ENCODE measurements at places on chromosomes 11 and 22. TPM values are rescaled to one million over a fixed set of nuclear protein-coding genes. Genes with fewer than 3 reads are reported as not detected.

The ANO1 gene
- polyA plus RNA-seq, result 5.5 TPM

GRCh38 chr11:126307706-126308105 lies 3.8 kb downstream of the DCPS start:
- DNase-seq, result no peak

DNA sequence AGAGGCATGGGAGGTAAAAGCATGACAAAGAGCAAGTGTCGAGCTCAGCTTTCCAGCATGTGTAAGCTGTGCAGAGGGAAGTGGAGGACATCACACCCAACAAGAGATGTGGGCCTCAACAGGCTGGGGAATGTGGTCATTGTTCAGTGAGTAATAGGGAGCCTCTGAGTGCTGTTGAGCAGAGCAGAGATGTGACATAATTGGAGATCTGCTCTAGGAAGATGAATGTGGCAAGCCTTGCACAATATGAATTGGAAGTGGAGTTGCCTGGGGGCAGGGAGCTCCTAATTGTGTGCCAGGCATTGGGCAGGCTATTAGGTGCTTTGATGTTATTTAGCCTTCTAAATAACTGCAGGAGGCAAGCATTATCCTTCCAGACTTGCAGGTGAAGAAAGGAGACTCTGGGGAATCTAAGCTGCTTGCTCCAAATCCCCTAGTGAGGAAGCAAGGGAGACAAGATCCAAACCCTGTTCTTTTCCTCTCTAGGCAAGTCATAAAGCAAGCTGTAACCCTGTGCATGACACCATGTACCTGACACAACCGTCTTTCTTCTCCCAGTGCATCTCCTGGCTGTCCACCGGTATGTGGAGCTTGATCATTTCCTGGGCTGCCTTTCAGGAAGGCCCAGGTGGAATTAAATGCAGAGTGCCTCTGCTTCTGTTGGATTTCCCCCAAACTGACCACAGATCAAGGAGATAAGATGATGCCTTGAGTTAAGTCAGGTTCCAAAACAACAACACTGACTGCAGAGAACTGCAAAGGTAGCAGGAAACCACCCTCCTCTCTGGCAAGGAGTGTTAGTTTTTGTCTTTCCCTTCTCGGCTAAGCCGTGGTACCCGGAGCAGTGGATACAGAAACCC lies 221.4 kb downstream of the TENM4 start:
- no peak for DNase-seq

- no peak for DNase-seq
Observed at GRCh38 chr22:22682807-22683667, 38.6 kb downstream of the GGTLC2 start.

The APLP2 gene
- 135 TPM for polyA plus RNA-seq

GRCh38 chr11:12808519-12808918 lies 134.3 kb downstream of the TEAD1 start:
- DNase-seq, result no peak

DNA sequence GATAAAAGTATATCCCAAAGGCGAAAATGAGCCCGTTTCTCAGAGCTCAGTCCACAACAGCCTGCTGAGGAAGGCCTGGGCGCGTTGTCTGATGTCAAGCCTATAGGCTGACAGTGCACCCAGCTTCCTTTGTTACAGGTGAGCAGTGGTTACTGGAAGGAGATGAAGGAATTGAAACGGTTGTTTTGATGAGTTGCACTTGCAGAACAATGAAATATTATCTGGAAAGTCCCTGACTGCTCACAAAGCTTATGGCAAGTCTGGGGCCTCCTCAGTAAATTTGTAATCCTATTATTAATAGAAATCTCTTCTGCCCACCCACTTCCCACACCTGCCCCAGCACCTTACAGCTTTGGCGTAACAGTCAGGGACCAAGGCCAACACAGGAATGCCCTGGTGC lies 77.8 kb downstream of the C11orf91 start:
- DNase-seq, result no peak

DNA sequence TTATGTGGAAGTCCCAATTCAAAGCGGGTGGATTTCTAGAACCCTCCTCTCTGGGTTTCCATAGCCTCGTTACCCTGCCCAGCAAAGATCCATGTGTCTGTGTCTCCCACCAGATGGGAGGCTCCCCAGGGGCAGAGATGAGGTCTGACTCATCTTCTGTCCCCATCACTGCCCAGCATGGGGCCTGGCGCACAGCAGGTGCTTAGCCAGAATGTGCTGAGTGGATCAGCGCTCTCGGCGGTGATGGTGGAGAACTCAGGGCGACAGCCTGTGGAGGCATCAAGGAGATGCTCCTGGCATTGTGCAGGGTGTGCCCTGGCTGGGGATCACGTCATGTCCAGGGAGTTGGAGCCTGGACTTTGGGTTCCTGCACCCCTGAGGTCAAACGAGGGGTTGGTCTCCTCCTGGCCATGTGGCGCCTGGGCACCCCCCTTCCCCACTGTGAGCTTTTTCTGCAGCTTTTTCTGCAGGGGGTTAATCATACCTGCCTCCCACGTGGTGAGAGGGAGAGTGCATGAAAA lies 46.1 kb upstream of the RFPL3 start:
- no peak for DNase-seq

DNA sequence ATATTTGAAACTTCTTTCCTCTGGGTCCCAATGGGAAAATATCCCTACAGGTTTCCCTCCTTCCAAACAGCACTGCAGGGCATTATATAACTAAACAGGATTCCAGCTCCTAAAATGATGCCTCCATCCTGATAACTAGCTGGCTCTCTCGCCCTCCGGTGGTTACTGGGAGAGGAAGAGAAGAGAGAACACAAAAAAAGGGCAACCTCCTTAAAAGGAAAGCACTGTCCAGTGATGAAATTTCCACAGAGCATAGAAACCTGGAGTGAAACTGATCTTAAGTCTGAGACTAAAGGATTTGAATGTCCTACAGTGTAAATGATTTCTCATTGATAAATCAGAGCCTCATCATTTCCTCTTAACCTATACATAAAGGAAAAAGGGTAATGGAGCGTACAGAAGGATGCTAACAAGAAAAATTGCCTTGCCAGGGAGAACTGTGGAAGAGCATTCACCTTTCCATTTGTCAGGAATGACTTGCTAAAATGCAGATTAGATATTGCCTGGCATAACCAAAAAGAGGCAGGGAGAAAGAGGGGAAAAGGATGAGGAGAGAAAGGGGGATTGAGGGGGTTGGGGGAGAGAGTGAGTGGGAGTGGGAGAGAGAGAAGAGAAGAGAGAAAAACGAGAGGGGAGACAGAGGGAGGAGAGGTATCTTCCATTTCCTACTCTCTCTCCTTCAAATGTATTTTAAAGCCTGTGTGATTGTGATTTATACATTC lies 121.3 kb downstream of the APOL5 start:
- DNase-seq, result peak; percentile 46

The MYEOV gene
- polyA plus RNA-seq, result 0.65 TPM

DNA sequence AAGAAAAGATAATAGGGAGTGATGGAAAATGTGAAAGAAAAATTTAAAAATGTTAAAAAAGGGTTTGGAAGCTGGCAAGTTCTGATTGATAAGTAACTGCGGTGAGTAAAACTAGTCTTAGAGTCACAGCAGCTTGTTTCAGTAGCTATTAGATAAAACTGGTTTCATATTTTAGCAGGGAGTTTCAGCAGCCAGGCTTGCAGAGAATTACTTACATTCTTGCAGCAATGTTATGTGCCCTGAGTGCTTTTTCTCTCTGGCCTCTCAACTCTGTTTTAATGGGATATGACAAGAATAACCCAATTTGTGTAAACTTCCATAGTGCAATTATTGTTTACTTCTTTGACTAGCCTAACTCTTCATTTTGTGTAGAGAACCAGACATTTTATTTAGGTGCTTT lies 33.6 kb downstream of the PPME1 start:
- DNase-seq, result no peak

GRCh38 chr11:35343033-35343598 lies 76.2 kb downstream of the SLC1A2 start:
- no peak for DNase-seq

DNA sequence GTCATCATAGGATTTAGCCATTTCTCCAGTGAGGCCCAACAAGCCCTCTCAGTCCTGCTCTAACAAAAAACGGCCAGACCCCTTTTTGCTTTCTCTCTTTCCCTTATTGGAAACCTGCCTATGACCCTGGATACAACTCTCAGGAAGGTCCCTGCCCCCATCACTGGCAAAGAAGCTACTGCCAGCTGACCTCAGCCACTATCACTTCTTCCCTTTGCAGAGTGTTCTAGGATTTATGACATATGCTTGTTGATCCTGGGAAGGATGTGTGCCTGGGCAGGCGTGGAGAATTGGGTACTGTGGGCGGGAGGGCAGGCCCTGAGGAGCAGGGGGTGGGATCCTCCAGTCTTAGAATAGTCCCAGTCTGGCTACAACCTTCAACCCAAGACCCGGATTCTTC lies 7.5 kb downstream of the PGAP2 start:
- no peak for DNase-seq

The PGA5 gene
- polyA plus RNA-seq, result 1.1 TPM

DNA sequence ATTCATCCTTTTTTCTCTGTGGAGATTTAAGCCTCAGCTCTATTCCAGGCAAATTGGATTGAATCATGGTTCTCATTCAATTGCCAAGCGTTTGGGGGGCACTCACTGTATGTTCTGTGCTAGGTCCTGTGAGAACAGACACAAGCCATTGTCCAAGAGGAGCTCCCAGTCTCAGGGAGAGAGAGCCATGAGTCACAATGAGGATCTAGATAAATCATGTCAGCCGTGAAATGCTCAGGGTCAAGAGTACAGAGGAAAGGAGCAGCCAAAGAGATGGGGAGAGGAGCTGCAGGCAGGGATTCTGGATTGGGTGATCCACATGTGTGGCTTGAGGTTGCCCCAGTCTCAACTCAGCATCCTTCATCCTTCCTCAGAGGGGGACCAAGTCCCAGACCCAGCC lies 93.6 kb downstream of the FEZ1 start:
- DNase-seq, result no peak

- no peak for DNase-seq
Observed at GRCh38 chr11:127598476-127598875, 597.9 kb upstream of the KIRREL3 start.

DNA sequence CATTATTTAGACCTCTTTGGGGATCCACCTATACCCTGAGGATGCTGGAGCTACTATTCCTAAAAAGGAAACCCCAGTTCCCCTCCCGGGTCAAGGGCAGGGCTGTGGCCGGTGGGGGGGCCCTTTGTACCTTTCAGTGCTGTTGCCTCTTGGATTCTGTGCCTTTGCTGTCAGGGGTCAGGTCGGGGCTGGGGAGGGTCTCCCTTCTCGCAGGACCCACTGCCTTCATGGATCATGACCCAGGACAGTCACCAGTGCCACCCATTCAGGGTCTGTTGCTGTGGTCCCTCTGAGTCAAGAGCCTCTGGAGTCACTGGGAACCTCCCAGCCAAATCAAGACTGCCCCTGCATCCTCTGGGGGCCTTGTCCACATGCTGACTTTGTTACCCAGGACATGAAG lies 78.1 kb upstream of the CCND1 start:
- DNase-seq, result no peak

GRCh38 chr22:48849219-48849912 lies 978.3 kb downstream of the BRD1 start:
- no peak for DNase-seq

- no peak for DNase-seq
Observed at GRCh38 chr11:64765291-64765850, 5.6 kb upstream of the PYGM start.

DNA sequence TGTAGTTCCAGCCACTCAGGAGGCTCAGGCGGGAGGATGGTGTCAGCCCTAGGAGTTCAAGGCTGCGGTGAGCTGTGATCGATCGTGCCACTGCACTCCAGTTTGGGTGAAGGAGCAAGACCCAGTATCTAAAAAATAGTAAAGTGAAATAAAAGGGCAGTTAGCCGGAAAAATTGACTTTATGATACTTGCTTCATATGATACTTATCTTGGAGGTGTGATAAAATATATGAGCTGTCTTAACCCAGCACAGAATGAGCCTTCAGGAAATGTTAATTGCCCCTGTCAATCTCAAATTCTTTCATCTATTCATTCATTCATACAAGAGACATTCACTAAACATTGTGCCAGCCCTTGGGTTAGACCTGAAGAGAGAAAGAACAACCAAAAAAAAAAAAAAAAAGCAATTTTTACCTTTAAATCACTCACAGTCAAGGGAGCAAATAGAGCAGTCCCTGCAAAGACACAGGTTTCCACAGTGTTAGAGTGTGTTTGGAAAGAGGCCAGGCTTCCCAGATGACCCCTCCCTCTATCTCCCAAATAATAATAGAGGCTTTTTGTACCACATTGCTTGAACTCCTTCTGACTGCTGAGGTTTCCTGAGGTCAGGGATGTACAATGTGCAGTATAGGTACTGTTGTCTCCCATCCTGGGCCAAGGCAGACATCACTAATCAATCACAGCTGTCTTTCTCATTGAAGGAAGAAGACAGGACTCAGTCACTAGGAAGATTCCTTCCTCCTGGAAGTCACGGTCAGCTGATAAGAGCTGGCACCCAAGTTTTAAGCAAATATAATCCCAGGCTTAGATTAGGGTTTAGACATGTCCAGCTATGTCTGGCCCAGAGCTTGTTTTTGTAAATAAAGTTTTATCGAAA lies 454.6 kb downstream of the MIAT start:
- DNase-seq, result no peak

The SYCE3 gene
- polyA plus RNA-seq, result not detected

The OR51B2 gene
- polyA plus RNA-seq, result not detected

DNA sequence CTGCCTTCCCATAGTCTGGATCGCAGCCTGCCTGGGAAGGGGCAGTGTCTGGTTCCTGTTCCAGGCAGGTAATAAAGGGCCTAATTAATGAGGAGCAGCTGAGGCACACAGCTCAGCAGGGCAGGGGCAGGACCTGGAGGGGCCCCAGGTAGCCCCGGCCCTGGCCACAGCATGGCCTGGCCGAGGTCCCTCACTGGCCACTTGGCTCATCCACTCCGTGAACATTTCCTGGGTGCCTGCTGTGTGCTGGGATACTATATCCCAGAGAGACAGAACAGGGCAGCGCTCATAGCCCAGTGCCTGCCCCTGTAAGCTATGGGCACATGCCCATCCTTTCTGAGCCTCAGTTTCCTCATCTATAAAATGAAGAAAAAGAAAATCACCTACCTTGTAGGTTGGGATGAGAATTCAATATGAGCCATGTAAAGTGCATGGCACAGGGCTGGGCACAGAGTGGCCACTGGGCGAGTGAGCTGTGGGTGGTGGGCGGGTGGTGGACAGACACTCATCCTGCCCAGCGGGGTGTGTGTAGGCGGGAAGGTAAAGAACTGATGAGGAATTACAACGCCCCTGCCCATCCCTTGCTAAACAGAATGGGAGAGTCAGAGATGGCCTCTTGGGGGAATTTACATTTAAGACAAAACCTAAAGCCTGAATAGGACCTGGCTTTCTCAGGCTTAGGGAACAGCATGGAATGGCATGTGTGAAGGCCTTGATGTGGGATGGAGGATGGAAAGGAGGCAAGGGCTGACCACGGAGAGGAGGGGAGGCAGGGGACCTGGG lies 9.2 kb downstream of the MYRF start:
- DNase-seq, result no peak

The IRAG1 gene
- 6.4 TPM for polyA plus RNA-seq

The SYT7 gene
- polyA plus RNA-seq, result 3.4 TPM

The ANGPTL5 gene
- not detected for polyA plus RNA-seq

DNA sequence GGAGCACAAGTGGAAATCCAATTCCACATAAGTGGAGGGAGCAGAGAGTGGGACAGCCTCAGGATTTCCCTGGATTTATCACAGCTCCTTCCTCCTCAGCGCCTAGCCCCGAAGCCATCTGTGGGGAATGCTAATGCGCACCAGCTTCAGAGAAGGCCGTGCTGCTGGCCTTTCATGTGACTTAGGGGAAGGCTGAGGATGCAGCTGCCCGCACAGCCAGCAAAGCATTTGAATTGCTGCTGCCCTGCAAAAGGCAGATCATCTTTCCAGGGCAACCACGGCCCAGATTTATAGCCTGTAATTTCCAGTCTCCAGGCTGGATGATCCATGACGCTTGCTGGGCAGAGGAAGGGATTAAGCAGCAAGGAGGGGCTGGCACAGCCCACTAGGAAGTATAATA lies 29.9 kb downstream of the SYN3 start:
- DNase-seq, result no peak

Data from hindlimb muscle (tissue), 1 donor.